ENCODE measurements at places on chromosomes 4 and X.

- DNase-seq, result no peak
Observed at GRCh38 chr4:108926061-108926460, 163.2 kb upstream of the ETNPPL start.

- DNase-seq, result no peak
Observed at GRCh38 chrX:149818652-149819051, 36.9 kb downstream of the MAGEA9 start.

DNA sequence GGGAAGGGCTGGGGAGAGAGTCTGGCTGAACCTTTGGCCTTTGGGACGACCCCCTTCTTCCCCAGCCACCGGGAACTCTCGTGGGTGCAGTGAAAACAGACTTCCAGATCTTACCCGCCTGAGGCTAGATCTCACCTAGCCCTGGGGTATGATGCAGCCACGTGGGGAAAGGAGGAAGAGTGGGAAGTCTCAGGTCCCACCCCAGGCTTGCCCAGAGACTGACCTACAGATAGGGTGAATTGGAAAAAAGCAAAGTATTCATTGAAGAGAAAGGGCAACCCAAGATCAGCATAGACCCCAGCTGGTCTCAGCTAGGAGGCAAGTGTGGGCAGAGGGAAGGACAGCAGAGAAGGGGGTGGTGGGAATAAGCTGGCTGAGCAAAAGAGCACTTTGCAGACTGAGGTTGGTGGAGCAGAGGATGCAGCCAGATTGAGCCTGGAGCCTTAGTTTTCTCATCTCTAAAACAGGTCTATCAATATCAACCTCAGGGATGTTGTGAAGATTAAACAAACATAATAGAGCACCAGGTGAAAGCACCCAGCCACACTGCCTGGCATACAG lies 4.2 kb upstream of the EFNB1 start:
- no peak for DNase-seq

DNA sequence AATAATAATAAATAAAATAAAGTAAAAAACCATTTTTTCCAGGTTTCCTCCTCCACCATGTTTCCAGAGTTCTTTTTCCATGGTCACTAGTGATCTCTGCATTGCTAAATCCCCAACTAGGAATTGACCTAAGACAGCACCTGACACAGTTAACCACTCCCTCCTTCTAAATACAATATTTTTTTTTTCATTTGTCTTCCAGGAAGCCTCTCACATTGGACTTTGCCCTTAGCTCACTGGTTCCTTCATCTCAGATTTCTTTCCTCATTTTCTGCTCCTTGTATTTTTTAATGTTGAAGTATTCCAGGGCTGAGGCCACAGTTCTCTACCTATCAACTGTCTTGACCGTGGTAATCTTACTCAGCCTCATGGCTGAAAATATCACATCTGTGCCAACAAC lies 187.3 kb upstream of the FAM241A start:
- no peak for DNase-seq

DNA sequence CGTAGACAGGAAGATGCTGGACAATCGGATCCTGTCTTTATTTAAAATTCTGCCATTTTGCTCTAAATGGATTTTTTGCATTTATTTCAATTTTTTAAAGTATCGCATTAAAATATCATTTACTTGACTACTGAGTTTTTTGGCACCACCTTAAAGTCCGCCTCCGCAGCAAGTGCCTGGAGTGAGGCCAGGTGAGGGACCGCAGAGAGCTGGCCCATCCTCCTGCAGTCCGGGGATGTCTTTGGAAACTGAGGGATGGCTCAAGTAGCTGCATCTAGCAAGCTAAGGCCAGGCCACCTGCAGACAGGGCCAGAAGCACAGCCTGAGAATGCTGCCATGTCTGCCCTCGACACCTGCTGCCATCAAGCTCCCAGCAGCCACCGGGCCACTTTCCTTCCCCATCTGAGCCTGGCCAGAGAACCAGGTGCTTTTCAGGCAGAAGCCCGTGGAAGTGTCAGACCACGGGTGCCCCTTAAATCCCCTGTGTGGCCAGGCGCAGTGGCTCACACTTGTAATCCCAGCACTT lies 69.6 kb downstream of the ABLIM2 start:
- DNase-seq, result no peak

GRCh38 chr4:174582463-174582862 lies 60.2 kb upstream of the HPGD start:
- no peak for DNase-seq
